ENCODE measurements at places on chromosomes 16 and 17.

GRCh38 chr16:79723583-79724168, 123.1 kb upstream of the MAF start:
- DNase-seq: no peak

- DNase-seq: no peak
These were observed 2.4 kb upstream of the COX6A2 start for GRCh38 chr16:31430380-31431052.

- no peak for DNase-seq
These were observed 30.2 kb downstream of the ENDOV start for GRCh38 chr17:80445007-80445725.

- no peak for DNase-seq
These were observed 6.3 kb downstream of the FOXF1 start for GRCh38 chr16:86516623-86517003.

DNA sequence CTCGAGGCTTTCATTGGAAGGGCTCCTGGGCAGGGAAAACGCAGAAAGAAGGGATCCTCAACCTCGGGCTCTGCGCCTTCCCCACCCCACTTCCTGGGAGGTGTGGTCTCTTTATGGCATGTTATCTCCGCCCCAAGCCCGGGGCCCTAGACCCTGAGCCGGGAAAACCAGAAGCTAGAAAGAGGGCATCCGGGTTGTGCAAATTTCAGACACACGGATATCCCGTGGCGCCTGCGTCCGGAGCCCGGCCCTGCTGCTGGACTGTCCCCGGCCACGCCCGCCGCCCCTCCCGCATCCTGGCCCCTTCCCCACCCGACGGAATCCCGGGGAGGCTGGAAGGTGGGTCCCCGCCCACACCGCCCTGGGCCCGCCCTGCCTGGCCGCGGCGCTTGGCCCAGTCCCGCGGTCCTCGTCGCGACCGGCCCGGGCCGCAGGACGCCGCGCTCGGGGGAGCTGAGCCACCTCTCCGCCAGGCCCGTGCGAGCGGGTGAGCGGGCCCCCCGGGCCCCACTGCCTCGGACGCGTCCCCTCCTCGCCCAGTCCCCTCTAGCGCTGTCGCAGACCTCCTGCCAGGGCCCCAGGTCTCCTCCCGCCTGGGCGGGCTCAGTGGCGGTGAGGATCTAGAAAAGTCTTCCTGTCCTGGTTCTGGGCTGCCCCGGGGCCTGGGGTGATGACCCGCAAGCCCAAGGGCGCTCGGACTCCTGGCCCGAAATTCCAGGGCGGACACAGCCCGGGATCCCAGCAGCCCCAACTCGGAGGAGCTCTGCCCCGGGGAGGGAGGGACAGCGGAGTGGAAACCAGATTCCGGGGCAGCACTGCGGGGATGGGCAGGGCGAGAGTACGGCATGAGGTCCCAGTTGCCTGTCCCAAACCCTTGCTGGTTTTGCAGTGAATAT, at the start of gene SLC16A5:
SLC16A5 (plus strand) TSS at position 397 of the 896 bp plus-strand sequence. CDS start 5,683 bp downstream, outside the sequence.
- no peak for DNase-seq

- no peak for DNase-seq
These were observed 27.6 kb downstream of the CCDC40 start for GRCh38 chr17:80063830-80064585.

- DNase-seq: no peak
These were observed 5.4 kb downstream of the NQO1 start for GRCh38 chr16:69720822-69721430.

GRCh38 chr17:18988546-18989173, 15.9 kb downstream of the FAM83G start:
- no peak for DNase-seq

GRCh38 chr16:4663777-4664465, 29.4 kb upstream of the NUDT16L1 start:
- no peak for DNase-seq

- DNase-seq: no peak
These were observed 16.8 kb downstream of the VASN start for GRCh38 chr16:4388271-4389021.

DNA sequence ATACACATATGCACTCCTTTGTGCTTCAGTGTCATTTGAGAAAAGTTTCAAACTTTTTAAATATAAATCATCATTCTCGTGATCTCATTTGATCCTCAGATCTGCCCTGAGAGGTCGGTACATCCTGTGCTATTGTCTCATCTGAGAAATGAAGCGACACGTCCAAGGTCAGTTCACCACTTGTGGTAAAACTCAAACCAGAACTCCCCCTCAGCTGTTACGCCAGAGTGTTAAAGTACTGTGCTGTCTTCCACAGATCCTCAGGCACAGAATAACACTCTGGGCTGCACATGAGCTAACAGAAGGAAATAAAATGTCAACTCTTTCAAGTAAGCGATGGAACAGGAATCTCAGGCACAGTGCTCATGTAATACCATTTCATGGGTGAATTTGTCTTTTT, 31.4 kb downstream of the ANKFN1 start:
- no peak for DNase-seq

DNA sequence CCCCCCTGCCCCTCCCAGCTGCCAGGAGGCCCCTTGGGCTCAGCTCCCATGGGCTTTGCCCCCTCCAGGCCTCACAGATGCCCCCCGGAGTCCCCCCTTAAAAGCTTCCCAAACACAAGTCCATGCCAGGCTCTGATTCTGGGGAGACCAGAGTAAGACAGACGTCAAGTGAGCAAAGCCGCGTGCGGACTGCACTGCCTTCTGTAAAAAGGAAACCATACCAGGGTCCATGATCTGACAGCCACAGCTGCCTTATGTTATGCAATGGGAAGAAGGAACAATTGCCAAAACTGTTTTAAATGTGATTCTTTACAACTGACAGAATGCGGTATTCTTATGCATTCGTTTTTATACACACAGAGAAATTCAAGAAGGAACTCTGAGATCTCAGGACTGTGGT, 17.9 kb upstream of the HEXD start:
- DNase-seq: no peak

DNA sequence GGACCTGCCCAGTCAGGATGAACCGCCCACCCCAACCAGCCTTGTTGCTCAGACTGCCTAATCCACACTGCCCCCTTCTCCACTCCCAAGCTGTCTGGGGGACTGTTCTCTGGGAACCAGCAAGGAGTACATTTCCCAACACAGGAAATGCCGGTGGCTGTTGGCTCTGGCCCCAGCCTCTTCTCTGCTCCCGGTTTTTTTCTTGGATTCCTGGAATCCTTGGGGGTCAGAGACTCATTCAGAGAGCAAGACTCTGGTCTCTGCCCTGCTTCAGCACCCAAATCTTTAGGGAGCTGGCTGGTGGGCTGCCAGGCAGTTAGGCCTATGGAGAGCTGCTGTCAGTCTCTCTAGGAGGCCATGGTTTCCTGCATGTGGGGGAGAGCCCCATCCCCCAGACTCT, 10.8 kb upstream of the MTMR4 start:
- no peak for DNase-seq

- DNase-seq: peak; percentile 82
These were observed 6.6 kb downstream of the KCNAB3 start for GRCh38 chr17:7922845-7923628.

- DNase-seq: no peak
These were observed 135.5 kb upstream of the WSB1 start for GRCh38 chr17:27158382-27158781.

DNA sequence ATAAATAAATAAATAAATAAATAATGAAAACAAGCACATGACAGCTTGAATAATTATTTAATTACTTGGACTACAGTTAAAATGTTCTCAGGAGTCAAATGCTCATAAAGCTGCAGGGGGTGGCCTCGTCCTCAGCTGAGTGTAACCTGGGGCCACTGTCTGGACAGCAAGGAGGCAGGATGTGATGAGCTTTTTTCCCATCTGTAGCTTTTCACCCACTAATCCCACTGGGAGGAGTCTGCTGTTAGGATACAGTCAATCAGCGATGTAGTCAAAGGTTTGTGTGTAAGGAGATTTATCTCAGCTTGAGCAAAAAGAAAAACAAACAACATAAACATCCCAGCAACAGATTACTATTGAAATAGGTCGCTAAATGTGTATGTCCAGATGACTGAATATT, 22.5 kb downstream of the ZCCHC14 start:
- DNase-seq: no peak

GRCh38 chr16:22861580-22861979, 47.6 kb downstream of the HS3ST2 start:
- DNase-seq: no peak

DNA sequence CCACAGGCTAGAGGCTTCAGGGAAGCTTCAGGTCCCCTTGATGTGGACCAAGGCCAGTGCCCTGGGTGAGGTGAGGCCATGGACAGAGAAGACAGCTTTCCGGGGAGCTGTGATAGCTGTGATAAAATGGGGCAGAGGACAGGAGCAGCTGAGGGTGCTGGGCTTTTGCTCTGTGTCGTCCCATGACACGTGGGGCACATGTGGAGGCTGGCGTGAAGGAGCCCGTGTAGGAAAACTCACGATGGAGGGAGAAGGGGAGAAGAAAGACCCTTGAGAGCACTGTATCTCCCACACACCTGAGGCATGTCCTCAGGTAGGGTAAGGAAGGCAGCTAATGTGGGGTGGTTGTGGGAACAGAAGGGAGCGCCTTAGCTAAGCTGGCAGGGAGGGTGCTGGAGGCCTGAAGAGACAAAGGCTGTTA, 21.3 kb downstream of the B9D1 start:
- DNase-seq: no peak

DNA sequence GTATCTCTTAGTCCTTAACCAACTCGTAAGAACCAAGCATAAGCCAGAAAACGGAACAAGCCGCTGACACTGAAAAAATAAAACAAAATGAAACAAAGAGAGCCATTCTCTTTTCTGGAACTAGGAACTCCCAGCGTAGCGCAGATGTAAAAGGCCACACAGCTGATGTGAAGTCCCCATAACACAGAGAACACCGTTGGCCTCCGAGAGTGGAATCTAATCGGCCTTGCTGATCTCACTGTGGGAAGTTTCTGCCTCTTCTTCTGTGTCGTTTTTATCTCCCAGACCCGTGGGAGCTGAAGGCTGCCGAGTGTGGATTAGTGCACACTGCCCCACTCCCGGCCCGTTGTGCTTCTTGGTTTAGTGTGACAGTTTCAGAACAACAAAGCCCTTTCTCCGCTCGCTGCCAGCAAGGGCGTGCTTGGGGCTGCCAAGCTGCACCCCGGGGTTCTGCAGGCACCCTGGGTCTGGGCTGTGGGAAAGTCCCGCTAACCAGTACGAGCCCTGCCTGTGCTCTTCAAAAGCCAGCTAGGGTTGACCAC, 21.7 kb downstream of the TTYH2 start:
- DNase-seq: no peak

- DNase-seq: no peak
These were observed 37.4 kb upstream of the IL21R start for GRCh38 chr16:27364493-27365141.

DNA sequence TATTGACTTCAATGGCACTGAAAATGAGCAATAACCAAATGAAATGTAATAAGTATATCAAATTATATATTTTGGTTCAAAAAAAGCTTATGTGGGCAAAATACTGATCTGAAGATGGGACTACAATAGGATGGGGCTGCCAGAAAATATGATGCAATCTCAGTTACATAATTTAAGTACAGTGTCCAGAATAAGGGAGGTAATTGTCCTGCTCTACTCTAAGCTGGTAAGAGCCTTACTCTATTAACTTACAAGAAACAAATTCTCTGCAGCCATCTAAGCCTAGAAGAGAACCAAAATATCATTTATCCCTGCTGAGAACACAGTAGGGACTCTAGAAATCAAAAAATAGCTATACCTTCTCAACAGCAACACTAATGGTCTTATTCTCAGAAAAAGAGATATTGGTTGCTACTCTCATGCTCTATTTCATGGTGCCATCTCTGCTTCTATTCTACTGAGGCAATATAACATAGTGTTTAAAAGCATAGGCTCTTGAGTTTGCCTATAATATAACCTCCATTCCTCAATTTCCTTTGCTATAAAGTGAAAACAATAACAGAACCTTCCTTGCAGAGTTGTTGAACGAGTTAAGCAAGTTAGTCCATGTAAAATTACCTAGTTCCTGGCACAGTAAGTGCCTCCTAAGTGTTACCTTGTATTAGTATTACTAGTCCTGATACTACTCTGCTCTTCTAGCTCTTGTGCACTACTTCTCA, 19.9 kb downstream of the NQO1 start:
- no peak for DNase-seq

- DNase-seq: no peak
These were observed 540 bp upstream of the CD300LF start for GRCh38 chr17:74713171-74713755.

GRCh38 chr17:557371-557770, 157.3 kb downstream of the VPS53 start:
- no peak for DNase-seq

GRCh38 chr17:62825182-62825581, 17.1 kb upstream of the MARCHF10 start:
- no peak for DNase-seq

GRCh38 chr17:56699186-56699894, 105.8 kb downstream of the NOG start:
- no peak for DNase-seq

DNA sequence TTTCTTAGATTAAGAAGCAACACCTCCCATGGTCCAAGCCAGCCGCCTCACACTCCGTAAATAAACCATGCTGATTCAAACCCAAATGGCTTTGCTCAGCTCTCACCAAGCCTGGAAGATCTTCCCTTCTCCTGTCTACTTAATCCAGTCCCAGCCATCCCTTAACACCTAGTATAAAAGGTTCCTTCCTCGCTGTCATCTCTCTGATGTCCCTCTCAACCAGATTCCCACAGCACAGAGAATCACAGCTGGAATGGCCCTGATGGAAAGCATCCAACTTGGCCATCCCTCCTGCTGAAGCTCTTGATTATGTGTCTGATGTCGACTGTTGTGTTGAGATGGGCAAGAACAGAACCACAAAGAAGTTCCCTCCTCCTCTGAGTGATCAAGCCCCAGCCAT, 50.6 kb upstream of the ADCY9 start:
- DNase-seq: no peak

GRCh38 chr16:85286066-85286831, 174.0 kb upstream of the CIBAR2 start:
- no peak for DNase-seq

- DNase-seq: no peak
These were observed 7.8 kb downstream of the PIGS start for GRCh38 chr17:28563475-28563874.

DNA sequence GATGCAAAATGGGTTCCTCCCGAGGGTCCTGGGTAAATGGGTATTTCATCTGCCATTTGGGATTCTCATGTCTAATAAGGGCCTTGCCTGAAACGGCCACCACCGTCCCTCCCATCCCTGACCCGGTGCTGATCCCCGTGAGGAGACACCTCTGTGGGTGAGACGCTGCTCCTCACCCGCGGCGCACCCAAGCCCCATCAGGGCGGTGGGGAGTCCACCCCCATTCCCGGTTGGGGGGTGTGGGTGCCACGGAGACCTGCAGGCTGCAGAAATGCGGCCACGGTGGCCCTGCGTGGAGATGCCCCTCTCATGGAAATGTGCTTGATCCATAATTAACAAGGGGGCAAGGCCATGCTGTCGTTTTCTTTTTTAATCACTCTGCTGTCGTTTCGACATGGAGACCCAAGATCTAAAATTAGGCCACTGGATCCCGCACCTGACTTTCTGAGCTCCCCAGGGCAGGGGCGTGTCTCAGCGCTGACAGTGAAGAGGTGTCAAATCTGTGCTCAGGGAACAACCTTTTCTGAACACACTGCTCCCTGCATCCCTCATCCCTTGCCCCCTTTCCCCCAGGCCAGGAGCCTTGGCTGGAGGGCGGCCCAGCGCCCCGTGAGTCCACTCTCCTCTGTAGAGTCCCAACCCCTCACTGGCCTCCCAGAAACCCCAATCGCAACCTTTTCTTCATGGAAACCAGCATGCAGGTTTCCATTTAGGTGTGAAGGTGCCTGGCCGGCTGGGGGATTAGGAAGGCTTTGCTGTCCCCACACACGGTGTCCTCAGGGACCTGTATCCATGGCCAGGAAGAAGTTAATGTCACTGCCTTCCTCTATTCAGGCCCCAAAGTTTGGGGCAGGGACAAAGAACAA, 38.9 kb downstream of the PEMT start:
- DNase-seq: no peak
